PC-3 (cell line): ENCODE measurements at places on chromosomes 3 and 15. TPM values are rescaled to one million over a fixed set of nuclear protein-coding genes. Genes with fewer than 3 reads are reported as not detected.

GRCh38 chr15:92979011-92979701, 79.0 kb downstream of the CHD2 start:
- peak; percentile 80 for DNase-seq
- peak overlapping the region; percentile 98 for H3K27ac ChIP-seq
- H3K4me3 ChIP-seq: peak overlapping the region; percentile 17; the same call in 1 of the 2 replicates
- no peaks in the 10 kb centered on the region for H3K27me3 ChIP-seq
- peaks cover 44% of the 10 kb centered on the region for H3K4me1 ChIP-seq

GRCh38 chr3:184426691-184427141, 46.9 kb downstream of the CHRD start:
- no peaks in the 10 kb centered on the region for H3K36me3 ChIP-seq
- no peak overlapping the region for H3K4me3 ChIP-seq
- peak; percentile 59 for DNase-seq

- no peaks in the 10 kb centered on the region for H3K36me3 ChIP-seq
- DNase-seq: peak; percentile 80
- H3K4me3 ChIP-seq: no peak overlapping the region
- H3K27ac ChIP-seq: no peak overlapping the region
- H3K27me3 ChIP-seq: no peaks in the 10 kb centered on the region
These were observed 417.6 kb upstream of the CDIN1 start for GRCh38 chr15:36161771-36162212.

GRCh38 chr3:123949641-123950040, 11.4 kb downstream of the CCDC14 start:
- H3K27ac ChIP-seq: no peak overlapping the region
- H3K27me3 ChIP-seq: no peaks in the 10 kb centered on the region
- H3K4me1 ChIP-seq: no peaks in the 10 kb centered on the region

DNA sequence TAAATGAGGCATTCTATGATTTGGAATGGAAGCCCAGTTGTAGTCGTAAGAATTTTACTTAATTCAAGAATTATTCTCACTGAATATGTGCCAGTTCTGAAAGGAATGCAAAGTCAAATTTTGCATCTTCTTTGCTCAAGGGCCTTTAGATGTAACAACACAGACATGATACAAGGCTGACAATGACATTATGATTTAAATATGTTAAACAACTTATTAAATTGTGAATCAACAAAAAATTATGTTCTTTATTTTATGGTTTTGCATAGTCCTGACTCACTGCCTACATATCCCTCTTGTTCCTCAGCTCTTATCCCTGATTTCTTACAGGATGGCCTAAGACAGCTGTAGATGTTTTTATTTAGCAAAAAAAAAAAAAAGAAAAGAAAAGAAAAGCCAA, 170.9 kb upstream of the NR2E3 start:
- no peaks in the 10 kb centered on the region for H3K36me3 ChIP-seq
- no peaks in the 10 kb centered on the region for H3K4me1 ChIP-seq
- H3K27me3 ChIP-seq: no peaks in the 10 kb centered on the region
- no peak overlapping the region for H3K27ac ChIP-seq

DNA sequence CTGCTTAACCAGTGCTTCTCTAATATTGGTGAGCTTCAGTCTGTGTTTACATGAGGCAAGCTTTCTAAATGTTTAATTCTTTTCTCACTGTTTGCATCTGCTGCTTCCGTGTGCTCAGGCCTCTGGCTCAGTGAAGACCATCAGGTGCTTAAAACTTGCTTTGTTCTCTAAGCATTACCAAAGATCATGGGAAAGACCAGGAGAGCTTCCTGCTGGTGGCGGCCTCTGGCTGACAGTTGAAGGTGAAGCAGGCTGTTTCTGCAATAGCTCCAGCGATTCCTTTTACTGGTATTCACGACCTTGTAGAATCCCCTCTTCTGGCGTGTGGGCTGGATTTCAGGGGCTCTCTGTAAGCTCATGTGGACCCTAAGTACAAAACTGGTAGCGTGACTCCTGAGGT, 45.1 kb downstream of the EDEM1 start:
- no peak for DNase-seq
- H3K4me3 ChIP-seq: no peak overlapping the region
- H3K27ac ChIP-seq: peak overlapping the region; percentile 97
- H3K27me3 ChIP-seq: no peaks in the 10 kb centered on the region

EPB42 gene
- total RNA-seq: not detected in 2 replicates
